ENCODE measurements at places on chromosomes 3 and 15. TPM values are rescaled to one million over a fixed set of nuclear protein-coding genes. Genes with fewer than 3 reads are reported as not detected.
A peak's percentile ranks its signal among the peaks of the same experiment; 100 is the strongest.

Gene RASGRF1
- total RNA-seq = 1.2 TPM

DNA sequence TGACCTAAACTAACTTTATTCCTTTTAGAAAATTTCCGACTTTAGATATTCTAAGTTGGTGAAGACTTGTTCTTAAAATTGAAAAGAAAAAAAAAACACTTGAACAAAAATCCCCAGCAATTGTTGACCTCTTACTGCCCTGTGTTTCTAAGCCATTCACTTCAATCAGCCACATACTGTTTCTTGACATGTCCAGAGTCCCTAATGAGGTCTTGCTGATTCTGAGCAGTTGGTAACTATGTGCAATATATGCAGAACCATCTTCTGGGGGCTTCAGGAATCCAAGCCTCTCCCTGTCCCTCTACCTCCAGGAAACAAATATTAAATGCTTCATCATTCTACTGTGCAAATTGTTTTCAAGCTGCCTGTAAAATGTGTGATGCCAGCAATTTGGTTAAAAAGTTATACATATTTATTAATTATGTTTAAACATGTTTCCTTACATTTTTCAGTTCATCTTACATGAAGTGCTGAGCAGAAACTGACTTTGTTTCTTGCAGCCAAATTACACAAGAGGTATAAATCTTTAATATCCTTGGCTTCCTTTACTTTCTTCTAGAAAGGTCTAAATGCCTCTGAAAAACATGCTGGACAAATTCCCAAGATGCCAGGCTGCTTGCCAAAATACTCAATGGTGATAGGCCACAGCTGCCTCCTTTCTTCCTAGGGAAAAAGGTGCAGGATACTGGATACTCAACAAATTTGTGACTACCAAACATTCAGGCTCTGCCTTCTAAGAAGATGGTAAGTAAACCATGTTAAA is 19.8 kb upstream of the GYG1 start:
- DNase-seq = no peak

Gene CEP97
- 11.7 TPM for total RNA-seq

DNA sequence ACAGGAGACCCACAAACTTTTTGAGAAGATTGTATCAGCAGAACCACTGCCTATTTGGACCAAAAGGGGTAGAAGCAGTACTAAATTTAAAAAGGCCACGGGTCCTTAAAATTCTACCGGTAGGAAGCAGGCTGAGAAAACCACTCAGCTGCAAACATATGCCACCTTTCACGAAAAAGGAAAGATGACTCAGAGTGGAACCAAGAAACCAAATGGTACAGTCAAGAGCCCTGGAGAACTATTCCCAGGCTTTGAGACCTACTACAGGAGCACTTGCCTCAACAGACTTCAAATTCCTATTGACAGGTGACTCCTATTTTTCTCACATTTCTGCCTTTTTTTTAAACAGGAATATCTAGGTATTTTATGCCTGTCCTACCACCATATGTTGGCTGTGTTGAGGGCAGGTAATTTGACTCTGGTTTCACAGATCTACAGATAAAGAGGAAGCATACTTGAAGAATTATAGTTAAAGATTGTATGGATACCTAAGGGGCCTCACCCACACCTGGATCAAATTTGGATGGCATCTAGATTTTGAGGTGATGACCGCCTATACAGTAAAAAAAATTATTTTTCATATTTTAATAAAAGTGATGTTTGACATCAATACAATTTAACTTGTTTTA is 10.1 kb downstream of the GOLIM4 start:
- DNase-seq = peak; percentile 74

- DNase-seq = no peak
These were observed 65.0 kb upstream of the SLC6A1 start for GRCh38 chr3:10927551-10927950.

- peak; percentile 77 for DNase-seq
These were observed 5.2 kb downstream of the CDV3 start for GRCh38 chr3:133578548-133579191.

DNA sequence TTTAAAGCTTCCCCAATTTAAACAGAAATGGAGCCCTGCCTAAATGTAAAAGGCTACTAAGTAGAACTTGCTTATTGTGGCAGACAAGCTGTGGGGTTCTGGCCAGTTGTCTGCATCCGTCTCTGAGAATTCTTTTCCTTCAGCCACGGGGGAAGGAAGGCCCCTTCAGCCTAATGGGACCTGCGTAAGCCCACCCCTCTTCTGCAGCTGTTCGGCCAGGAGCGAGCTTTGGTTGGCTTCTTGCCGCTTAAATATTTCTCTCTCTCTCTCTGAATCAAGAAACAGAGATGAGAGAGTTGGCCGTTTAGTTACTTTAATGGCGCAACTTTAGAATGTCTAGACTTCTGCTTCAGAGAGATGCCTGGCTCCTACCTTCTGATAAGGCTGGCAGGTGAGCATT is 151.7 kb upstream of the PROK2 start:
- no peak for DNase-seq

GRCh38 chr3:74501007-74501406 is 113.5 kb downstream of the CNTN3 start:
- DNase-seq = peak; percentile 20

DNA sequence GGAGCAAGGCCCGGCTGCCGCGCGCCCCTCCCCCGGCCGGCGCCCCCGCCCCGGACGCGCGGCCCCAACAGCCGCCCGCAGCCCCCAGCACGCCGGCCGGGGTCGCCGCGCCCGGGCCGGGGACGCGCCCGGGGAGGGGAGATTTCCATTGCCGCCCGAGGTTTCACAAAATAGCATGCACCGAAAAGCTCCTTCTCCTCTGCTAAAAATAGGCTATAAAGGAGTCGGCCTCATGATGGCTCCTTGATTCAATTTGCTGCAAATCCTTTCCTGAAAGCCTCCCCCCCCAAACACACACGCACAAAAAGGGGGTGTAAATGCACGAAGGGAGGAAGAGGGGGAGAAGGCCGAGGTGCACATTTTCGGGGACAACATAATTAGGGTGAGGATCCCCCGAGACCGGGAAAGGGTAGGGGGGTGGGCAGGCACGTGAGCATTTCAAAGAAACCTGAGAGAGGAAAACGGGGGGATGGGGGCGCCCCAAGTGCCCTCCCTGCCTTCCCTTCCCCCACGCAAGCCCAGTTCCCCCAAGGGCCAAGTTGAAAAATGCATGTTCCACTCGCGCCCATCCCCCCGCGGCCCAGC is 734 bp downstream of the TBL1XR1 start:
- DNase-seq = peak; percentile 55

Gene DZIP3
- 17.6 TPM for total RNA-seq

GRCh38 chr3:159848348-159849118 is 140.1 kb upstream of the IL12A start:
- DNase-seq = no peak

DNA sequence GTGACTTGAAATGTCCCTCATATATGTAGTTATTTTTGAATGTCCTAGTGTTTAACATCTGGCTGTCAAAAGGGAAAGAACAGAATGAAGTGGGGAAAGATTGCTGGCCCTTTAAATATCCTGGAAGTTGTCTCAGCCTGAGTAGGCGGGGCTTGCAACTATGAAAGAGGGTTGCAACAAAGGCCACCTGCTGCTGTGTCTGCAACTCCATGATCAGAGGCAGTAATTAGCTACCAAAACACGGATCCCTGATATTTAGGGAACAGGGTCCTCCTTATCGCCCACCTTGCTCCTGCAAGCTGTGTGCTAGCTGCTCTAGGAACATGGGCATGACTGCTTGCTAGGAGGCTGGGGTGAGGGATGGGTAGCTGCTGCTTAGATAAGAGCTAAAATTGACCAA is 100.2 kb upstream of the CFAP20DC start:
- peak; percentile 3 for DNase-seq

DNA sequence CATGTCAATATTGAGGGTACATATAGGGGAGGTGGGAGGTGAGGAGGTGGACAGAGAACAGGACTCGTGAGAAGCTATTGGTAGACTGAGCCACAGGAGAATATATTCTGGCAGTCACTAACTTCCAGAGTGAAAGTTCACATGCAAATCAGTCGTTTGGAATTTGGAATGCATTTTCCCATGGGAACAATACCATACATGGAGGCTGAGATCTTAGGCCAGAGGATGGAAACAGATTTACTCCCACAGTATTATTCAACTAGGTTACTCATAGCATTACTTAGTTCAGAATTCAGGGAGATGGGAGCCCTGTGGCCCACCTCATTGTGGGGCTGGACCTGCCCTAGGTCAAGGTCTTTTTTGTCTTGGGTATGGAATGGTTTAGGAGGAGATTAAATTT is 36.4 kb upstream of the ABHD2 start:
- no peak for DNase-seq
